Upper lobe of right lung (tissue), 1 donor: ENCODE measurements at places on chromosomes 1 and 21. TPM values are rescaled to one million over a fixed set of nuclear protein-coding genes. Genes with fewer than 3 reads are reported as not detected.

DNA sequence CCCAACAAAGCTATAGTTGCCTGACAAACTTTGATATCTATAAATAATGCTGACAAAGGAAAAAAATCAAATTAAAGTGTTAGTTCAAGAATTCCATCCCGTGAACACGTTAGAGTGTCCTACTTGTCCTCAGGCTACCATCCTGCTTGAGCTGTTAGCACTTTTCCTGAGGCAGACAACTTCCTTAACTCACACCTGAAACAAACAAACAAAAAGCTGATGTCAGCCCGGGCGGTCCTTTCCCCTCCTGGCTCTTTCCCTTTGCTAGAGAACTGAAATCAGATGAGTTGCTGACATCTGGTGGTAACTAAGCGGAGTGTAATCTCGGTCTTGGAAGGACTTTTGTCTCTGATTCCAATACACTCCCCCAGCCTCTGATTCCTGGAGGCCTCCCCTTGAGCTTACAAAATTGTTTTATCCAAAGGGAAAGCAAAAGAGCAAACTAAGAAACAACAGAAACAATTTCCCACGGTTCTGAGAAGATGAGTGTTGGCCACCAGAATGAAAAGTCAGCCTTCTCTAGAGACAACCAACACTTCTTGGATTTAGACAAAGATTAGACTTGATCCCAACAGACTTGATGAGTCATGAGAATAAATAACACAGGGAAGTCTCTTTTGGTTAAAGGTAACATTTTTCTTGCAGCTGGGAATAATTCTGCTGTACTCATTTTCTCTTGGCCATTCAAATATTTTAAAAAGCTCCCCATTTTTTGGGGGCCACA, 135.4 kb downstream of the PROX1 start:
- H3K27ac ChIP-seq = no peak overlapping the region
- H3K4me1 ChIP-seq = peaks cover 5% of the 10 kb centered on the region
- no peak overlapping the region for H3K4me3 ChIP-seq
- DNase-seq = no peak

DNA sequence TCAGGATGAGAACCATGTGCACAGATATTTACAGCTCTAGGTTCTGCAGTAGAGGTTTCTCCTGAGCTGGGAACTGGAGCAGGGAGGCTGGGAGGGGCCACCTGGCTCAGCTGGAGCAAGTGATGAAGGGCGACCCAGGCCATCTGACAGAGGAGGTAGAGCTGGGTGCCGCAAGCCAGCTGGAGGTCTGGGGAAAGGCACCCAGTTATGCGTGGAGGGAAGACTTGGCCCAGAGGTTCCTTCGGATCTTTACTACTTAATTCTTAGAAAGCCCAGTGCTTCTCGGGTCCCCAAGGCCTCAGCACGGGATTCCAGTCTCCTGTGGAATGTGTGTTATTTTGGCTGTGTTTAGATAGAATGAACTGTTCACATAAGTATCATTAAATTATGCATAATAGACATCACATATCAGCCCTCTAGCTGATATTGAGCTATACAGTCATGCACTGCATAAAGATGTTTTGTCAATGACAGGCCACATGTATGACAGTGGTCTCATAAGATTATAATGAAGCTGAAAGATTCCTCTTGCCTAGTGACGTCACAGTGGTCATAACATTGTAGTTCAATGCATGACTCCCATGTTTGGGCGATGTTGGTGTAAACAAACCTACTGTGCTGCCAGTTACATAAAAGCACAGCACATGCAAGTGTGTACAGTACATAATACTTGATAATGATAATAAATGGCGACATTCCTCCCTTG, 245.1 kb downstream of the RHOU start:
- H3K36me3 ChIP-seq = no peaks in the 10 kb centered on the region
- DNase-seq = no peak
- no peak overlapping the region for H3K4me3 ChIP-seq
- no peak overlapping the region for H3K27ac ChIP-seq

DNA sequence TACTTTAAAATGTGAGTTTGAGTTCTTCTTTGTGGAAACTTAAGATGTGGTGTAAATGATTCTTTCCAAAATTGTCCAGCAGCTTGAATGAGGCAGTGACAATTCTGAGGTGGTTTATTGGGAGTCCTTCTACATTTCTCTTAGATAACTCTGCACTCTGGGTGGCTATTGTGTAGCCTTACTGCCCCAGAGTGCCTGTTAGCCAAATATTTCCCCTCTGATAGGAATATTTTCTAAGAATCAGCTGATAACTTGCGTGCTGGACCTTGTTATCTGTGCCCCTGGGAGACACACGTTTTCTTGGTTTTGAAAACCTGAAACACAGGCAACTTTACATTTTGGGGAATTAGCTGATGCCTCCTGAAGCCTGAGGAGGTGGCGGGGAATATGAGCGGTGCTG, 91.6 kb downstream of the CD247 start:
- H3K27me3 ChIP-seq = no peaks in the 10 kb centered on the region
- no peak overlapping the region for H3K27ac ChIP-seq
- no peak for DNase-seq
- no peaks in the 10 kb centered on the region for H3K36me3 ChIP-seq
- H3K4me3 ChIP-seq = no peak overlapping the region

Gene NGF
- total RNA-seq = 1.0 TPM

GRCh38 chr1:8711873-8712412, 105.5 kb downstream of the RERE start:
- H3K4me3 ChIP-seq = peak overlapping the region; percentile 18
- peaks cover 48% of the 10 kb centered on the region for H3K4me1 ChIP-seq
- H3K27ac ChIP-seq = peak overlapping the region; percentile 73
- H3K36me3 ChIP-seq = no peaks in the 10 kb centered on the region
- DNase-seq = no peak
- H3K27me3 ChIP-seq = no peaks in the 10 kb centered on the region

- H3K36me3 ChIP-seq = no peaks in the 10 kb centered on the region
- no peak for DNase-seq
- no peaks in the 10 kb centered on the region for H3K4me1 ChIP-seq
- no peak overlapping the region for H3K4me3 ChIP-seq
- no peaks in the 10 kb centered on the region for H3K27me3 ChIP-seq
Measured at GRCh38 chr21:22244516-22244915, 1246.3 kb downstream of the NCAM2 start.

DNA sequence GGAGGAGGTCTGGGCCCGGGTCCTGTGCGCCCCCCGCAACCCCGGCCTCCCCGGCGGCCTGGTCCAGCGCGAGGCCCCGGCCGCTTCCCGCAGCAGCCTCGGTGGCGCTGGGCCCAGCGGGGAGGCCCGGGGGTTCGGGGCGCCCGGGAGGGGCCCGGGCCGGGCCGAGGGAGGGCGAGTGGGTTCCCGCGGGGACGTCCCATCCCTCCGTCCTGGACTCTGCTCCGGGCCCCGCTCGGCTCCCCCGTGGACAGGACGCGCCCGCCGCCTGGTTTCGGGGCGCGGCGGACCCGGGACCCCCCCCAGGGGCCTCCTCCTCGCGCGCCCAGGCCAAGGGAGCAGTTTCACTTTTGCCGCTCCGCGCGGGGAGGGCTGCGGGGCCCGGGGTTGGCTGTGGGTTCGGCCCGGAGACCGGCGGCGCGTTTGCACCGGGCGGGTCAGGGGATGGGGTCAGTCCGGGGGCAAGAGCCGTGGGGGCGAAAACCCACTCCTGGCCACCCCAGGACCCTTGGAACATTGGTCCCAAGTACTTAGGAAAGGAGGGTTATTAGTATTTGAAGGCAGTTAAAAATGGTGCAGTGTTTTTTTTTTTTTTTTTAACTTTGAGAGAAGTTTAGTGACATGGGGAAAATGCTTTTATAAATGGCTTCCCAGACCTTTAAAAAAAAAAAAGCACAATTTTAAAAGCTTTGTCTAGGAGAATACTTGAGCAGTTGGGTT, 677 bp downstream of the AGPAT3 start:
- peaks cover 13% of the 10 kb centered on the region for H3K4me1 ChIP-seq
- DNase-seq = peak; percentile 83
- H3K27ac ChIP-seq = peak overlapping the region; percentile 88
- no peaks in the 10 kb centered on the region for H3K36me3 ChIP-seq
- no peaks in the 10 kb centered on the region for H3K27me3 ChIP-seq

DNA sequence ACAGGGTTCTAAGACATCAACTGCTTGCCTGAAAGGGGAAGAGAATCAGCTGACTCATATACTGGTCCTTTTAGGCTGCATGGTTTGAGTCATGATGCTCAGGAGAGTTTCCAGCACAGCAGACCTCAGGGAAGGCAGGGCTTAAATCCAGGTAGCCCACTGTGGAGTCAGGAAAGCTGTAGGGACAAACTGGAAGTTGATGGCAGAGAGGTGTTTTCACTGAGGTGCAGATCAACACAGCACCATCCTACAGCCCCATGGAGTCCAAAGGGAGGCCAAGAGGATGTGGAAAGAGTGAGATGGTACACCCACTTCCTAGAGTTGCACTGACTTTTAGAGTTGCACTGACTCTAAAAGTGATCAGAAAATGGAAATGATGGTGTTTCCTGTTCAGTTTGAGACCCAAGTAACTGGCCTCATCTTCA, 252.4 kb upstream of the DUSP10 start:
- no peak overlapping the region for H3K4me3 ChIP-seq
- no peaks in the 10 kb centered on the region for H3K4me1 ChIP-seq
- H3K27me3 ChIP-seq = no peaks in the 10 kb centered on the region
- no peak for DNase-seq

- H3K27ac ChIP-seq = no peak overlapping the region
- no peak for DNase-seq
- H3K4me1 ChIP-seq = no peaks in the 10 kb centered on the region
- H3K4me3 ChIP-seq = no peak overlapping the region
Measured at GRCh38 chr1:22670352-22670975, 17.4 kb downstream of the C1QB start.

DNA sequence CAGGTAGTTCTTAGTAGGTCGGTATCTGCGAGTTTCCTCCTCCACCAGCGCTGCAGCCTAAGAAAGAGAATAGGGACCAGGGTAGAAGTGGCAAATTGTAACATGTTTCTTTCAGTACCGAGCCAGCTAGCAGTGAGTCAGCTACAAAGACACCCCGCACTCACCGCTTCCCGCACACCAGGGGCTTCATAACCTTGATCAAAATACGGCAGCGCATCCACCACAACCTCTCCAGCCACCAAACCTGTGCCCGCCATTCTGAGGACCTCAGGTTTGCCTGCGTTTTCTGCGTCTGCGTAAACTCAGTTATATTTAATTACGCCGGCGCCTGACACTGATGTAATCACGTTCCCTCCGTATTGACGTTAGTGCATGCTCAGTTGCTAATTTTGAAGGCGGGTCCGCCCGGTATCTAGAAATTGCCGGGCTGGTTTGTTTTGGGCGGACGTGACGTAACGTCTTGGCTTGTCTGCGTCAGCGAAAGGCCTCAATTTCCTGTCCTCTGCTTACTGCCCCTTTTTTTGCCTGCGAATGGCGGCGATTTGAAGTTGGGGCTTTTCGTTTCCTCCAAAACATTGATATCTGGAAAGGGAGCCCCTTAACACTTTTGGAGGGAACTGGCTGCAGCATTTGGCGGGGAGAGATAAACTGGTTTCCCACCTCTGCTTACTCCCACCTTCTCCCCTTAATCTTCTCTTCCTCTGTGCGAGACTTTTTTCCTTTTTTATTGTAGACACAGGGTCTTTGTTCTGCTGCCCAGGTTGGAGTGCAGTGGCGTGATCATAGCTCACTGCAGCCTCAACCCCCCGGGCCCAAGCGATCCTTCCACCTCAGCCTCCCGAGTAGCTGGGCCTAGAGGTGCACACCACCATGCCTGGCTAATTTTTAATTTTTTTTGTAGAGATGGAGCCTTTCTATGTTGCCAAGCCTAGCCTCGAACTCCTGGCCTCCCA, at the start of gene BCAS2:
Gene BCAS2, minus strand, starts transcription at position 281 of the 953 bp plus-strand sequence. Its CDS starts 24 bp downstream, at position 257.
- H3K27ac ChIP-seq = peak within 1 kb of the TSS; percentile 92

Gene DDI2
- 40.9 TPM for total RNA-seq

DNA sequence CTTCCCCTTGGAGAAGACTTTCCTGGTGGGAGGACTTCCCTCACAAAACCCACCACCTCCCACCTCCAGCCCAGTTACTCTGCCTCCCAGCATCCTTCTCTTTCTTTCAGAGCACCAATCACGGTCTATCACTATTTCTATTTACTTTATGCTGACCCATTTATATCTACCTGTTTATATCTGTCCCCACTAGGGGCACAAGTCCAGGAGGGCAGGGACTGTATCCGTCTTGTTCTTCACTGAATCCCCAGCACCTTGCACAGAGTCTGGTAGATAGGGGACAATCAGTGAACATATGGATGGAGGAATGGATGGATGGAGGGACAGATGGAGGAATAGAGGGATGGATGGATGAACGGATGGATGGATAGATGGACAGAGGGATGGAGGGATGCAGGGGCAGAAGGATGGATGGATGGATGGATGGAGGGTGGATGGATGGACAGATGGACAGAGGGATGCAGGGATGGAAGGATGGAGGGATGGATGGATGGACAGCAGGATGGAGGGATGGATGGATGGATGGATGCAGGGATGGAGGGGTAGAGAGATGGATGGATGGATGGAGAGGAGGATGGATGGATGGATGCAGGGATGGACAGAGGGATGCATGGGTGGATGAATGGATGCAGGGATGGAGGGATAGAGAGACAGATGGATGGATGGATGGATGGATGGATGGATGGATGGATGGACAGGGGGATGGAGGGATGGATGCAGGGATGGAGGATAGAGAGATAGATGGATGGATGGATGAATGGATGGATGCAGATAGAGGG, 5.5 kb downstream of the C1QB start:
- H3K36me3 ChIP-seq = no peaks in the 10 kb centered on the region
- H3K4me1 ChIP-seq = no peaks in the 10 kb centered on the region
- no peak overlapping the region for H3K27ac ChIP-seq
- peak overlapping the region; percentile 8 for H3K4me3 ChIP-seq

DNA sequence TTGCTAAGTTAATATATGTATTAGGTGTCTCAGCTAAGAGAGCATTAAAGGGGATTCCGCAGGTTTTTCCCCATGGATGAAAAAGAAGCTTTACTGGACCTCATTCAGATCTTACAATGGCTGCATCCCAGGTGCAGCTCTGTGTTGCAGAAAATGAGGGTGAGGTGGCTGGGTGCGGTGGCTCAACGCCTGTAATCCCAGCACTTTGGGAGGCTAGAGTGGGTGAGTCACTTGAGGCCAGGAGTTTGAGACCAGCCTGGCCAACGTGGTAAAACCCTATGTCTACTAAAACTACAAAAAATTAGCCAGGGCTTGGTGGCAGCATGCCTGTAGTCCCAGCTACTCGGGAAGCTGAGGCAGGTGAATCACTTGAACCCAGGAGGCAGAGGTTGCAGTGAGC, 58.5 kb upstream of the MORC3 start:
- H3K27ac ChIP-seq = no peak overlapping the region
- H3K4me3 ChIP-seq = no peak overlapping the region
- H3K36me3 ChIP-seq = peaks cover 13% of the 10 kb centered on the region
- no peaks in the 10 kb centered on the region for H3K27me3 ChIP-seq
- no peaks in the 10 kb centered on the region for H3K4me1 ChIP-seq

Gene PRR9
- not detected for total RNA-seq

Gene LIN28A
- total RNA-seq = not detected
